ENCODE measurements at places on chromosomes 2 and 18.

- peak; percentile 31 for DNase-seq
Measured at GRCh38 chr2:120551522-120551921, 184.1 kb upstream of the GLI2 start.

DNA sequence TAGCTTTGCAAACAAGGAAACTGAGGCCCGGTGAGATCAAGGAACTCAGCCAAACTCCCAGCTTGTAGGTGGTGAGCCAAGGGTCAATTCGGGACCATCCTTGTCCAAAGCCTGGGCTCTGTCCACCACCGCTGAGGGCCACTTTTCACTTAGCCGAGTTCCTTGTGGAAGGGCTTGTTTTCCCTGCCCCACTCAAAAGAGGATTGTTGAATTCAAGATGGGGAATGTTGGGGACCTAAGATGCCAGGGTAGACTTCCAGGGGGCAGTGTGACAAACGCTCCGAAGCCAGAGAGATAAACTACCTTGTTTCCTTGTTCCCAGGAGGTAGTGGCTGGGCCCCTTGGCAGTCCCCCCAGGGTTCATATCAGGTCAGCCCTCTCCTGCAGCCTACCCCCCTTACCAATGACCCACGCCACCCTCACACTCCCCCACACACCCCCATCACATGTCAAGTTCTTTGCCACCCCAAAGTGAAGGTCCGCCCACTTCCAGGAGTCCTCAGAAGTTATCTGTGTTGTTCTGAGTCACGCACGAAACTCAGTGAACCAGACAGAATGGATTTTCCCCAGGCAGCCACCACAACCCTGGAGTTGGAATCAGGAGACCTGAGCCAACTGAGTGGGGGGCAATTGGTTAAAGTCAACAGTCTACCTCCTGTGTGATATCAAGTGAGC, 10.3 kb upstream of the ATOH8 start:
- DNase-seq: no peak

DNA sequence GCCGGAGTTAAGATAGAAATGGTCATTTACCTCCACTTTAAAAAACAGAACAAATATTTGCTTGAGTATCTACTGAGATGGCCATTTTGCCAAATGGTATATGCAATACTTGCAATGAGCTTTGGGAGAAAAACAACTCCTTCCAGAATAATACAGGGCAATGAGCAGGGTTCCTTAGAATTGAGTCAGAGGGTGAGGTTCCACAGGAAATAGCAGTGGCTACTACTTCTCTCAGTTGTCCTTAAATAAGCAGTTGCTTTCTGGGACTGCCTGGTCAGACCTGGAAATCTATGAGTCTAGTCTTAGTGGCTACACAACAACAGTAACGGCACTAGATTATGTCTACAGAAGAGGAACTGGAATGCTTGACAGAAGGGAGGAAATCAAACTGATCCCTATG, 80.9 kb upstream of the CCDC85A start:
- DNase-seq: no peak

DNA sequence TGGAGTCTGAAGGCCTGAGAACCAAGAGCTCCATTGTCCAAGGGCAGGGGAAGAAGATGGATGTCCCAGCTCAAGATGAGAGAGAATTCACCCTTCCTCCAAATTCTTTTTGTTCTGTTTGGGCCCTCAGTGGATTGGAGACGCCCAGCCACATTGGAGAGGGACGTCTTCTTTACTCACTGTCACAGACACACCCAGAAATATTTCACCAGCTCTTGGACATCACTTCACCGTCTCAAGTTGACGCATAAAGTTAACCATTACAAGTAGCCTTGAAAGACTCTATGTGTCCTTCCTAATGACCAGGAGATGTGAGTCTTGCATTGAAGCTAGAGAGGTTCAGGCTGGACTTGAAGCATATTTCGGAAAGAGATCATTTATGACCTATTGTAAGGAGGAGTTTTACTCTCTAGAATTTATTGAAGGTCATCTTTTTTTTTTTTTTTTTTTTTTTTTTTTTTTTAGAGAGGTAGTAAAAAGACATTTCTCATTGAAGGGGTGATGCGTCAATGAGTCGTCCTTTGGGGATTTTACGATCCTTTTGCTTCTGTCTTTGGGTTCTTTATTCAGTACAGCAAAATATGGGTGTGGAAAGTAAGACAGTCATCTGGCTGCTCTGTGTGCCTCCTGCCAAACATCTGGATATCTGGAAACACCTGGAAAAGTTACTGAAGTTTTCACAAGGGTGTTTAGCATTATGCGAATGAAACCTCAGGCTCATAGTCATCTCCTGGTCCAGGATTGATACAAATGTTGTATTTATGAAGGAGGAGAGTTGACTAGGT, 118.1 kb downstream of the PRPF40A start:
- no peak for DNase-seq

- DNase-seq: peak; percentile 2
Measured at GRCh38 chr2:53210538-53210937, 557.1 kb upstream of the CHAC2 start.

DNA sequence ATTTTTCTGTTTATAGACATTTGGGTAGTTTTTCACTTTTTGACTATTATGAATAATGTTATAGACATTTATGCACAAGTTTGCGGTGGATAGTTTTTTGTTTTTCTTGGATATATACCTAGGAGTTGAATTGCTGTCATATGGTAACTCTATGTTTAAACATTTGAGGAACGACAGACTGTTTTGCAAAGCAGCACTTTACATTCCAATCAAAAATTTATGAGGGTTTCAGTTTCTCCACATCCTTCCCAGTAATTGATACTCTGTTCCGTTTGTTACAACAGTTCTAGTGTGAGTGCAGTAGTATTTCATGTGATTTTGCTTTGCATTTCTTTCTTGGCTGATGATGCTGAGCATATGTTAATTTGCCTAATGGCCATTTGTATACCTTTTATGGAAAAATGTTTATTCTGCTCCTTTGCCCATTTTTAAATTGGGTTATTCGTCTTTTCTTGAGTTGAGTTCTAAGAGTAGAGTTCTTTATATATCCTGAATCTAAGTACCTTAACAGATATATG, 617.3 kb upstream of the LRATD1 start:
- DNase-seq: no peak

GRCh38 chr2:33335516-33335915, 140.9 kb upstream of the RASGRP3 start:
- no peak for DNase-seq

DNA sequence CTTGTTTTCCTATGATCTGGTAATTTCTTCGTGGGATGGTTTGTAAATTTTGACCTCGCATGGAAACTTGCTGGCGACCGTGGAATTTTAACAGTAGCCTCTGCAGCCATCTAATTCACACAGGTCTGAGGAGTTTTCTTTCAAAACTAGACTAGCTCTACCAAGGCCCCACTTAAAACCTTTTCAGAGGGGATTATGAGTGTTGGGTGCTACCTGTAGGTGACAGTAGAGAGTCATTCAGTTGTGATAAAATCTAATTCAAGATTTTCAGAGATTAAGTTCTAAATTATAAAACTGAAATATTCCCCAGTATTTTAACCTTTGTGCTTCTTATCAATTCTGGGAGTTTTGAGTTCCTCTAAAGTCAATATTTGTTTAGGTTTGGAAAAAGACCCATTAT, 31.0 kb downstream of the THSD7B start:
- DNase-seq: no peak

- no peak for DNase-seq
Measured at GRCh38 chr18:79422022-79422782, 26.5 kb downstream of the NFATC1 start.

- no peak for DNase-seq
Measured at GRCh38 chr2:26305540-26305939, 40.4 kb upstream of the SELENOI start.
